ENCODE measurements at places on chromosomes 1 and 21.

DNA sequence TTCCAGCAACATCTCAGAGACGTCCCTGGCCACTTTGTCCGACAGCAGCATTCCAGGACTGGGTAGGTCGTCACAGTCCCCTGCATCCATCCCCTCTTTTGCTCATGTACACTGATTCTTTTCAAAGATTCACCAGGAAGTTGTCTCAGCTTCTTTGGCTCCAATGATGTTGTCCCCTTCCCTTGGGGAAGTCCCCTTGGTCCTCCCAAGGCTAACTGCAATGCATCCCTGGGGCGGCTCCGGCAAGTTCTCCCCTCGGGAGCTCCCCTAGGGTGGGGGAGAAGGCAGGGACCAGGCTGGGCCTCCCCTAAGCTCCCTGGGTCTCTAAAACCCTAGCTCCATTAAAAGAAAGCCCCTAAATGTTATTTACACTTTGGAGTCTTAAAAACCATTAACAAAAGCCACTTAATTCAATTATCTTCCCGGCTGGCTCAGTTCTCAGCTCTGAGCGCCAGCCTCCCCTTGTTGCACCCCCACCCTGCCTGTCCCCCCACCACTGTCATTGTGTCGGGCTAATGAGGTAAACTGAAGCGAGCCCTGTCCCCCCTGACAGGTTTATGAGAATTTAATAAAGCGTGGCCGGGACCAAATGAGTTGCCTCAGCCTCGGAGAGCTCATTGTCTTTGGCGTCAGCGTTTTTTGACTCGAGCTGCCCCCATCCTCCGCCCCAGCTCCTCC is 25.3 kb downstream of the KNCN start:
- DNase-seq: no peak
- no peaks in the 10 kb centered on the region for H3K36me3 ChIP-seq
- H3K4me3 ChIP-seq: no peak overlapping the region
- H3K27ac ChIP-seq: no peak overlapping the region

- peaks cover 8% of the 10 kb centered on the region for H3K4me1 ChIP-seq
- no peaks in the 10 kb centered on the region for H3K36me3 ChIP-seq
- DNase-seq: no peak
- H3K27ac ChIP-seq: no peak overlapping the region
These were observed 5.9 kb upstream of the SLX9 start for GRCh38 chr21:44933918-44934260.

- H3K4me1 ChIP-seq: peaks cover 6% of the 10 kb centered on the region
- no peak overlapping the region for H3K27ac ChIP-seq
- no peak for DNase-seq
- no peak overlapping the region for H3K4me3 ChIP-seq
- H3K27me3 ChIP-seq: no peaks in the 10 kb centered on the region
These were observed 145.6 kb downstream of the ZZZ3 start for GRCh38 chr1:77536813-77537212.

GRCh38 chr1:85316321-85316720 is 39.9 kb upstream of the BCL10 start:
- peaks cover 2% of the 10 kb centered on the region for H3K36me3 ChIP-seq
- no peak overlapping the region for H3K4me3 ChIP-seq
- no peaks in the 10 kb centered on the region for H3K4me1 ChIP-seq
- H3K27ac ChIP-seq: no peak overlapping the region

DNA sequence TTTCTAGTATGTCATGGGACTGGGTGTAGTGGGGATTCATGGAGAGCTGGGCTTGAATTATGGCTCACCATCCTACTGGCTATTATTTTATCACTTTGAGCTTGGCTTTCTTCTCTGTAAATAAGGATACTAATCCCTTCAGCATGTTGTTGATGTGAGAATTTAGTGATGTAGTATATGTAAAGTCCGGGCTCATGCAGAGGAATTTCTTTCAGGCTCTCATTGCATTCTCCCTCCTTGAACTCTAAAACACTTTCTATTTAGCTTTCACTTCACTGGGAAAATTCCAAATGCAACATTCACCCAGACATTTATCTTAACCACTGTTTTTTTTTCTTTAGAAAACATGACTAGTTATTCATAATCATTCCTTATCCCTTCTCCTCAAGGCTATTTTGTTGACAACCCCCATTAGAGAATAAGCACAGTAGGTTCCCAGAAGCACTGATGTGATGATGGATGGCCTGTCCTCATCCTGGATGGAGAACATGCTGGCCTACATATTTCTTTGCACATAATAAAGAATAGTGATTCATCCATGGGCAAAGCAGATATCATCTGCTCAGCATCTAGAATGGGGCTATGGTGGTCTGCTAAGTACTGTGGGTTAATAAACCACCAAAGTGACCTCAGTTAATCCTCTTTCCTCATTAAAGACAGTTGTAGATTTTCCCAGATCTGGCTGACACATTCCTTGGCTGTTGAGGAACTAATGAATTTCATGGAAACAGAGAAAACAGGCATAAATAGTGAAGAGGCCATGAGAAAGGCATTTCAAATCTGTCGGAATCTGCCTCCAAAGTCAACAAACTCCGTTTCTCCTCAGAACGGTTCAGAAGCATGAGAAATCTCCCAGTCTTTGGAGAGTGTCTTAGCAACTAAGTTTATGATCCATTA is 68.0 kb upstream of the CYP2J2 start:
- no peak for DNase-seq
- H3K4me1 ChIP-seq: no peaks in the 10 kb centered on the region
- H3K27ac ChIP-seq: no peak overlapping the region
- no peak overlapping the region for H3K4me3 ChIP-seq
- H3K36me3 ChIP-seq: no peaks in the 10 kb centered on the region

DNA sequence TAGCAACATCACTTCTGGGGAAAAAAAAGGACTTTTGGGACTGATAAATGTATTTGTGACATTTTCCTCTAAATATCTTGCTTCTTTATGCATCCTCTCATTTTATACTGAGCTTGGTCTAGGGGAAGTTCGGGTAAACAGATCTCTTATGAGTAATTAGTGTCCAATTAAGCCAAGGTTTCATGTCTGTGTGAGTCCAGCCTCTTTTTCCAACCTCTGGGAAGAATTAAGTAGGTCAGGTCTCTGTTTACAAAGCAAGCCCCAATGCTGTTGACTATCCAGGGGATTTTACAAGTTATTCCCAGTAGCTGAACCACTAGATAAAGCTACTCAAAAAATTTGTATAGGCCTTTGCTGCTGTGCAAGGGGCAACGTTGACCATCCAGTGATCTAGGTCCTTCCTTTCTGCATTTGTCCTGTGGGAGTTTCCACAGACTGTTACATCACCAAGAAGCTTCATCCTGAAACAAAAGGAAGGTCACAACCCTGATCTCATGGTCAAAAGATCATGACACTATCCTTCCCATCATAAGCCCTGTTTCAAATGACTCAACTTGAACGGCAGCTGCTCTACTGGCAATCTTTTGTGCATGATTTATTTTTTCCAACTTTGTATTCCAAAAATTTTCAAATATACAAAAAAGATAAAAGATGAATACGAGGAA is 74.3 kb downstream of the ETS2 start:
- H3K27ac ChIP-seq: no peak overlapping the region
- DNase-seq: no peak
- H3K4me1 ChIP-seq: no peaks in the 10 kb centered on the region
- H3K4me3 ChIP-seq: no peak overlapping the region
- peaks cover 17% of the 10 kb centered on the region for H3K36me3 ChIP-seq

- no peak for DNase-seq
- no peaks in the 10 kb centered on the region for H3K27me3 ChIP-seq
- H3K4me3 ChIP-seq: no peak overlapping the region
- no peak overlapping the region for H3K27ac ChIP-seq
These were observed 398.2 kb upstream of the RGS18 start for GRCh38 chr1:191760016-191760415.

GRCh38 chr1:193367863-193368262 is 181.4 kb upstream of the B3GALT2 start:
- H3K4me1 ChIP-seq: no peaks in the 10 kb centered on the region
- no peak overlapping the region for H3K27ac ChIP-seq
- H3K36me3 ChIP-seq: no peaks in the 10 kb centered on the region
- no peak overlapping the region for H3K4me3 ChIP-seq
- no peak for DNase-seq

DNA sequence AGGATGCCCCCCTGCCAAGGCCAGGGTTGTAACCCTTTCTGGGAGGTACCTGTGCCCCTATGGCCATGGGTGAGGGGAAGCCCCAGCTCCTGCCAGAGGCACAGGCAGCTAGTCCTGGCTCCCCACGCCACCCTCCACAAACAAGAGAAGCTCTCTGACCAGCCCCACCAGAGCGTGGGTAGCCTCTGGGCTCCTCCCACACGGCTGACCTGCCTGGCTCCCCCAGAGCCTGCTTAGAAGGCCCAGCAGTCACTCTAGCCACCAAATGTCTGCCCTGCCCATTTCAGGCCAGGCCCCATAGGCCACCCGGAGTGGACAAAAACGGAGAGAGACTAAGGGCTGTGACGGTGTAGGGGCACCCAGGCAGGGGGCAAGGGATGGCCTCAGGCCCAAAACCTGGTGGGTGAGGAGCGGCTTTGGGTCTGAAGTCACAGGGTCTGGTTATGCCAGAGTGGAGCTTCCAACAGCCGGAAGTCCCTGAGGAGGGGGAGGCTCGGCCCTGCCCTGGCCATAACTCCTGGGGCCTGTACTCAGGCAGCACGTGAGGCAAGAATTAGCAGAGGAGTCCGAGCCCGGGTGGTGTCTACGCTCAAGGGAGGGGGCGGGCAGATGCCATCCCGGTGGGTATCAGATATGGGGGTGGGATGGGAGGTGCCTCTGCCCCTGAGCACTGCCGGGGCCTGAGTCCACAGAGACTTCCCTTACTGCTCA is 155.4 kb downstream of the CASZ1 start:
- H3K4me3 ChIP-seq: no peak overlapping the region
- H3K27me3 ChIP-seq: peaks cover 32% of the 10 kb centered on the region
- H3K4me1 ChIP-seq: no peaks in the 10 kb centered on the region
- no peak overlapping the region for H3K27ac ChIP-seq

DNA sequence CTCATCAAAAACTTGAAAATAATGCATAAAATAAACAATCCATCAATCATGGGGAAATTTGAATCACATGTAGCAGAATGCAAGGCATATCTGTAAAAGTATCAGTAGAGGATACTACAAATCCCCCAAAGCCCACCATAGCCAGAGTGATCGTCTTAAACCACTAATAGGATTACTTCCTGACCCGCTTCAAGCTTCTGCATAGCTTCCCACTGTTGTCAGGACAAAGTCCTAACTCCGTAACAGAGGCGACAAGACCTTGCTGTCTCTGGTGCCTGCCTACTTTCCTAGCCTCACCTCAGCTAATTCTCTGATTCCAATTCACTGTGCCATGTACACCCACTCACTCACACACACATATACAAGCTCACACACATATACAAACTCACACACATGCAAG is 161.2 kb upstream of the NFIA start:
- no peak for DNase-seq
- H3K4me3 ChIP-seq: no peak overlapping the region
- H3K27ac ChIP-seq: no peak overlapping the region
- no peaks in the 10 kb centered on the region for H3K36me3 ChIP-seq

- no peak overlapping the region for H3K4me3 ChIP-seq
- DNase-seq: no peak
- no peak overlapping the region for H3K27ac ChIP-seq
- H3K36me3 ChIP-seq: no peaks in the 10 kb centered on the region
- no peaks in the 10 kb centered on the region for H3K27me3 ChIP-seq
These were observed 170.8 kb downstream of the NFIA start for GRCh38 chr1:61253059-61253735.

- no peak within 1 kb of the TSS for H3K27ac ChIP-seq
- peak within 1 kb of the TSS; percentile 57 for H3K4me3 ChIP-seq
- H3K4me1 ChIP-seq: peaks cover 59% of the 10 kb centered on the region
- no peak for DNase-seq
- no peaks in the 10 kb centered on the region for H3K36me3 ChIP-seq
- H3K27me3 ChIP-seq: peaks cover 92% of the 10 kb centered on the region
These were observed at the start of gene GRIK3 for GRCh38 chr1:37034121-37035013. GRIK3 (minus strand) TSS chr1:37034515; CDS start chr1:37034108, 407 bp downstream.

DNA sequence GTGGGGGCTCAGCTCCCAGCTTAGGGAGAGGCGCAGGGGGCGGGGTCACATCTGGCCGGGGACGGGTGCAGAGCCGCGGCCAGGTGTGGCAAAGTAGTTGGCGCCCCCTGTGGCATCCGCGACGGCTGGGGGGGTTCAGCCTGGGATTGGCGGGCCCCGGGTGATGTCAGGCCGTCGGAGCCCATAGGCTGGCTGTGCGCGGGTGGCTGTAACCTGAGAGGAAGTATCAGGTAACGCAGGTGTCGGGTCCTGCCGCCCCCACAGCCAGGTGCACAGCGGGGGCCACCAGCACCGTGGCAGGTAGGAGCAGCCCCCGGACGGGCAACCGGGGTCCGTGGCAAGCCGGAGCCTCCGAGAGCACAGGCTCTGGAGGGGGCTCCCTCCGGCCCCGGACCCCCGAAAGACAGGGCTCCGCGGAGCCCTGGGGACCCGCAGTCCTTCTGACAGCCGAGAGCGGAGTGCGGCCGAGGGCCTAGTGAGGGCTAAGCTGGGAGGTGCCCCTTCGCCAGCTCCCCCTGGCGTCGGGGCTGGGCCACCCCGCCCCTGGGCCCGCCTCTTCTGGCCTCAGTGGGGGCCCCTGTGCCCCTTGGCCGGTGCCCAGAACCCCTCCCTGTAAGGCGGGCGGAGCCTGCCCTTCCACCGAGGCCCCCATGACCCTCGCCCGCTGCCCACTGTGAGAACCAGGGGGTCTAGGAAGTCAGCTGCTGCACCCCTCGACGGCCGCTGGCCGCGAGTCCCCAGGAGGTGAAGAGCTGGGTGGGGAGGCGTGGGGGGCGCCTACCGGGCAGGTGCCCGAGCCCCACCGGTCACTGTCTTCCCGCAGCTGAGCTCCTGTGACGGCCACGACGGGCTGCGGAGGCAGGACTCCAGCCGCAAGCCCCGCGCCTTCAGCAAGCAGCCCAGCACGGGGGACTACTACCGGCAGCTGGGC is 17.9 kb downstream of the TNFRSF25 start:
- DNase-seq: no peak
- peak overlapping the region; percentile 49 for H3K4me3 ChIP-seq
- no peaks in the 10 kb centered on the region for H3K36me3 ChIP-seq
- peaks cover 14% of the 10 kb centered on the region for H3K4me1 ChIP-seq
- no peak overlapping the region for H3K27ac ChIP-seq
- H3K27me3 ChIP-seq: peaks cover 40% of the 10 kb centered on the region

- no peak for DNase-seq
- no peak overlapping the region for H3K4me3 ChIP-seq
- peaks cover 25% of the 10 kb centered on the region for H3K4me1 ChIP-seq
- no peak overlapping the region for H3K27ac ChIP-seq
- no peaks in the 10 kb centered on the region for H3K36me3 ChIP-seq
These were observed 4.1 kb downstream of the SH3BP5L start for GRCh38 chr1:248821641-248822040.

DNA sequence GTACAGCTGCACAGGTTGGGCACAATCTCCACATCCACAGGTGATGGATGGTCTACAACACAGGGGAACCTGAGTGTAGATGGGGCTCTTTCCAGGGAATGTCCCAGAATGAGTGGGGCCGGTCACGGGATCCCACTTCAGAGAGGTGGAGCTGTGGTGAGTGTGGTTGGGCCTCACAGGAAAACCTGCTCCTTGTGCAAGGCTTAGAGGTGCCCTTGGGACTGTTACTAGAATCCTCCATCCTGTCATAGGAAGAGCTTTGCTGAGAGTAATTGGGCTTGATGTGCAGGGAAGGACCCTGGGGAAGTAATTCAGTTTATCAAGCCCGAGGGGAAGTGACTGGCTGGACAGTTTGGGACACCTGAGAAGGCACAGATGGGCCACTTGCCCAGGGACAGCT is 137.9 kb downstream of the ZSCAN20 start:
- no peak overlapping the region for H3K4me3 ChIP-seq
- H3K4me1 ChIP-seq: no peaks in the 10 kb centered on the region
- H3K36me3 ChIP-seq: no peaks in the 10 kb centered on the region
- H3K27ac ChIP-seq: no peak overlapping the region
- peaks cover 21% of the 10 kb centered on the region for H3K27me3 ChIP-seq
- no peak for DNase-seq
